HT1080 (cell line): ENCODE measurements at places on chromosomes 2 and 18. TPM values are rescaled to one million over a fixed set of nuclear protein-coding genes. Genes with fewer than 3 reads are reported as not detected.

The MGAT4A gene
- total RNA-seq, result 5.0 and 5.6 TPM in 2 replicates

The MEP1B gene
- total RNA-seq, result not detected in 2 replicates

The CROCC2 gene
- total RNA-seq, result not detected in 2 replicates

The CABLES1 gene
- 3.4 and 5.3 TPM in 2 replicates for total RNA-seq

The SLC19A3 gene
- total RNA-seq, result not detected in 2 replicates

The LOXHD1 gene
- not detected in 2 replicates for total RNA-seq

The CTIF gene
- total RNA-seq, result 18.9 and 19.8 TPM in 2 replicates

The CRYGC gene
- total RNA-seq, result 0.17 TPM in 1 of 2 replicates, not detected in the other

The SLC39A6 gene
- total RNA-seq, result 61.7 and 72.5 TPM in 2 replicates

The IL1A gene
- total RNA-seq, result 0.85 and 1.1 TPM in 2 replicates

The ST8SIA5 gene
- total RNA-seq, result not detected in 2 replicates

The SATB2 gene
- 9.2 and 14.5 TPM in 2 replicates for total RNA-seq

The TXNDC2 gene
- 0.11 TPM in 1 of 2 replicates, not detected in the other for total RNA-seq

The EFR3B gene
- total RNA-seq, result 3.9 and 5.6 TPM in 2 replicates

The ABCG8 gene
- not detected in 2 replicates for total RNA-seq

The OSR1 gene
- total RNA-seq, result not detected in 2 replicates

The IMPA2 gene
- 0.93 and 3.2 TPM in 2 replicates for total RNA-seq

The PRSS56 gene
- not detected in 2 replicates for total RNA-seq

The ADAM17 gene
- total RNA-seq, result 33.0 and 38.3 TPM in 2 replicates

The GPR35 gene
- 0.05 TPM in 1 of 2 replicates, not detected in the other for total RNA-seq

The HJURP gene
- total RNA-seq, result 89.0 and 101 TPM in 2 replicates

The TAF4B gene
- 4.7 and 4.8 TPM in 2 replicates for total RNA-seq

The GALNT13 gene
- total RNA-seq, result 0.21 and 0.33 TPM in 2 replicates

The RGPD3 gene
- 0.03 TPM in 2 replicates for total RNA-seq

The VWA3B gene
- not detected in 2 replicates for total RNA-seq

The SCG2 gene
- 4.6 and 8.2 TPM in 2 replicates for total RNA-seq

The FAM228A gene
- not detected in 2 replicates for total RNA-seq

The CPLX4 gene
- total RNA-seq, result not detected in 2 replicates
